ENCODE measurements at places on chromosomes 7 and 10. TPM values are rescaled to one million over a fixed set of nuclear protein-coding genes. Genes with fewer than 3 reads are reported as not detected.

TSPAN12 gene
- total RNA-seq, result 9.1 TPM

- DNase-seq, result no peak
Measured at GRCh38 chr7:100509231-100509630, 25.5 kb downstream of the NYAP1 start.

- no peak for DNase-seq
Measured at GRCh38 chr7:40969641-40970040, 733.2 kb downstream of the INHBA start.

ELN gene
- not detected for total RNA-seq

PNLIP gene
- not detected for total RNA-seq

DNA sequence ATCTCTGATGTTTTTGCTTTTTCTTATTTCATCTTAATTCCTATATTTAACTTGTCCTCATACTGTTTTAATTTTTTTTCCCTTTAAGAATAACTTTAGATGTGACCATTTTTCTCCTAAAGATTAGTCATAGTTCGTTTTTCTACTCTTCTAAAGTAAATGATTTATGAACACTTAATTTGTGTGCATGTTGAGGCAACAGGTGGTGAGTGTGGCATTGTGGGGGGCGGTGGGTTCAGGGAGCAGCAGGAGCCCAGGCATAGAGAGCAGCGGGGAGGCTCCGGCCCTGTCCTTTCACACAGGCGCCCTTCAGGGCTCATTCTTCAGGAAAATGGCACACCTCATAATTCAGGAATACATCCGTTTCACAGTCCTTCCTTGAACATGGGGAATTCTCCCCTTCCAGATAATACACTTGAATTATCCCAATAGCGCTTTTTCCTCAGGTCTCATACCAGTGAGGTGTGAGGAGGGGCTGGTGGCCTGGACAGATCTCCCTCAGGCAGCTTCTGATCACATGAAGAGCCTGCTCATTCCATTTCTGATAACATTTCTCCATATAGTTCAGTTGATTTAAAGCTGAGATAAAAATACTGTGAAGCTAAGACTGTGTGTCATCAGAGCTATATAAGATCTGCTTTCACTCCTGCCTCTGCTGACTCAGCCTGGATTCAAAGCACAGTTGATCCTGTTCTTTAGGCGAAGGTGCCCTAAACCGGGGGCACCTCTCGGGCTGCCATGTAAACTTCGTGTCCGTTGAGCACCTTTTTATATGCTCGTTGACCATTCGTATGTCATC is 40.2 kb downstream of the CUL1 start:
- no peak for DNase-seq

- DNase-seq, result no peak
Measured at GRCh38 chr10:75651417-75651816, 220.0 kb downstream of the LRMDA start.

GRCh38 chr7:121440857-121441503 is 44.9 kb upstream of the FAM3C start:
- DNase-seq, result no peak

DNA sequence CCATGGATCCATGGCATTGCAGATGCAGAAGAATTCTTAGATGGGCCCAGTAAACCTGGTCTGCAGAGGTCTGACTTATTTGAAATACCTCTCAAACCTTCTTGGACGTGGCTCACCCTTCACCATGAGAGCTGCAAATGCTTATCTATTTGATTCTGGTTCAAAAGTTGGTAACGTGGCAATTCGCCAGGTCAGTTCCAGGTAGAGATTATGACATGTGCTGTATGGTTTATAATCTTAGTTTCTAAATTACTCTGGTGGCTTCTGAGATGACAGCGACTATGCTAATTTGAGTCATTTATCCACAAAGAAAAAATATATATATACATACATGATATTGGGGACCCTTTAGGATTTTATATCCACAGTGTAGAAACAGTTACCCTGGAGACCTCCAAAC is 68.8 kb downstream of the NRP1 start:
- DNase-seq, result no peak

SYT15B gene
- 0.07 TPM for total RNA-seq

GRCh38 chr7:42478717-42479116 is 241.7 kb upstream of the GLI3 start:
- DNase-seq, result no peak

- peak; percentile 86 for DNase-seq
Measured at GRCh38 chr7:34747867-34748727, 90.1 kb downstream of the NPSR1 start.

CALML3 gene
- not detected for total RNA-seq

CAV2 gene
- total RNA-seq, result 112 TPM

GRCh38 chr10:21525367-21526187 is at the start of gene SKIDA1:
SKIDA1 (minus strand) TSS chr10:21525682; CDS start chr10:21517822, 7,860 bp downstream.
- peak; percentile 93 for DNase-seq

DNA sequence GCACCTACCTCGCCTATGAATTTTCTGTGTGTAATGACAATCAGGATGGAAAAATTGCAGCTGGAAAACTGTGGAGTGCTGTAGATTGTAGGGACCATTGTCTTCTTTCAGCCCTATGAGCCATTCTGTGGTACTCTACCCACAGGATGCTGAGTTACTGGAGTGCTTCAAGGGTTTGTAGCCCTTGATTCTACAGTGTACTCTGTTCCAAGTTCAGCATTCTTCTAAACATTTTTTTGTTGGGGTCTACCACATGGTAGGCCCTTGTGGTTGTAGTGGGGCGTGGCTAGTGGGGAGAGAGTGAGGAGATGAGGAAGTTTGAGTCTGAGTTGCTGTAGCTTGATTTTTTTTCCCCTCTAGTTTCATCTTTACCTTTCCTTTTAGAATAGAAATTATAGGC is 33.5 kb downstream of the REEP3 start:
- DNase-seq, result no peak

NCF1 gene
- total RNA-seq, result not detected

WEE2 gene
- total RNA-seq, result not detected

ZEB1 gene
- 10.3 TPM for total RNA-seq

GRCh38 chr7:155327590-155328320 is 30.1 kb downstream of the INSIG1 start:
- no peak for DNase-seq

GRCh38 chr7:30285536-30286284 is 1.3 kb downstream of the ZNRF2 start:
- DNase-seq, result no peak

ANKRD7 gene
- 0.64 TPM for total RNA-seq

DNA sequence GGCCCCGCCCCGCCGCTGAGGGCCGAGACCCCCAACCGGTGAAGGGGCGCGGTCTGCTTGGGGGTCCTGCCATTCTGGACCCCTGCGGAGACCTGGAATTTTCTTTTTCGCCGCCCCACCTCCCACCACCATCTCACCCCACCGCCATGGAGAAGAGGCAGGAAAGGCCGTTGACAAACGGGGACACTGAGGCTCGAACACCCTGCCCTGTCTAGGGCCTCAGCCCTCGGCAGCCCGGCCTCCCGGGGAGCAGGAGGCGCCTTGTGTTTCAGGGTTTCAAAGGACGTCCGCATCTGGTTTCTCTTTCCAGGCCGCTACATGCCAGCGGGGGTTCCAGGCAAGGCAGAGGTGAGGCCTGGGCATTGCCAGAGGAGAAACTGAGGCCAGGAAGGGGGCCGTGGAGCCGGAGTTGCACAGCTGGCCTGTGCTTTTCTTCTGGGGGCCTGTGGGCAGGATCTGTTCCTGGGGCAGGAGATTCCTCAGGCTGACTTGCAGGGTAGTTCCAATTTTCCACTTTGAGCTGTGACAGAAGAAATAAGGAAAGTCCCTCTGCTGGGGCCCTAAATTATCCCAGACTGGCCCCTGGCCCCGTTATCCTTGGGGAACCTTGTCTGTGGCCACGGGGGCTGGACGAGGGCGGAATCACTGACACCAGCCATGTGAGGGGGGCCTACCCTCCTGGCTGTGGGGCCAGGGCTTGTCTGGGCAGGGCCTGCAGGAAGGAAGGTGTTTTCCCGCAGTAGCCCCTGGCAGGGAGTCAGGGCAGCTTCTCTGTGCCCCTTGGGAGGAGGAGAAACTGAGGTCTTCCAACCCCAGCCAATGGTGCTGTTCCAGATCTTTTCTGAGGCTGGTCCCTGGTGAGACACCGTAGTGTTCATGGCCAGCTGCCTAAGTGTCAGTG is 900 bp upstream of the MICALL2 start:
- no peak for DNase-seq

GRCh38 chr10:117318909-117319308 is 56.3 kb downstream of the PDZD8 start:
- no peak for DNase-seq

LEP gene
- total RNA-seq, result not detected

TYW1B gene
- total RNA-seq, result 0.89 TPM

- DNase-seq, result no peak
Measured at GRCh38 chr10:87798082-87798481, 19.9 kb downstream of the ATAD1 start.

DNA sequence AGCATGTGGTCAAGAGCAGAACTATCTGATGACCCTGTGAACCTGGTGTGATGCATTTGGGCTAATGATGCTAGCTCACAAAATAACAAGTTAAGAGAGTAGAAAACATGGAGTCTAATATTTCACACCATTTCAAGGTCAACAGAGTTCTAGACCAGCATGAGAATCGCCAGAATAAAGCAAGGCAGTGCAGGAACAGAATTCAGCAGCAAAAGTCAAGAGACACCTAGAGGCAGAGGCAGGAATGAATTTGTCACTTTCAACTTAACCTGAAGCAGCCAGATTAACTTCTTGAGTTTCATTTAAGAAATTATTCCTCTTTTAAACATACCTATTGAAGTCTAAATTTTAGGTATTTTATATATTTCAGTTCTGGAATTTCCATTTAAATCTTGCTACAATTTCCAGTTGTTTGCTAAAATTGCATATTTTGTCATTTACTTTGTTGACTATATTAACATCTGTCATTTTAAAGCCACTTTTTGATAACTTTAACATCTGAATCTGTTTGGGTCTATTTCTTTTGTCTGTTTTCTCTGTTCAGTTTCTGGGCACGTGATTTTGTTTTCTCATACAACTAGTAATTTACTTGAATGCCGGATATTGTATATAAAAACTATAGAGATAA is 44.2 kb upstream of the PRSS58 start:
- no peak for DNase-seq

- no peak for DNase-seq
Measured at GRCh38 chr7:130953196-130953595, 219.2 kb upstream of the KLF14 start.

GSTO2 gene
- 86.5 TPM for total RNA-seq

GRCh38 chr10:117537904-117538524 is 4.5 kb upstream of the EMX2 start:
- DNase-seq, result no peak

DNA sequence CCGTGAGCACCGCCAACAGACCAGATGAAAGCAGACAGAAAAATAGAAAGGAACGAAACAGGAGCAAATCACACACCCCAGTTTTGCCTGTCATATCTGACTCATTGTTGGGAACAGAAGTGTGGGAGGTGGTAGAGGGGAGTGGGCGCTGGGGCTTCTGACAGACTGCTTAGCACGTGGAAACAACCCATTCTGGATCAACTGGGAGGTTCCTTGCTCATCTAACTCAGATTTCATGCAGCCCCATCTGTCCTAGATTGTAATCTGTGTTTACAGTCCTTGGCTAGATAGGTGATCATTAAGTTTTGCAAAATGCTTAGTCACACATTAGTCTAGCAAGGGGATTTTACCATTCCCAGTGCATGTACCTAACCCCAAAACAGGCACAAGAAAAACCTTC is 154.1 kb downstream of the NRP1 start:
- DNase-seq, result no peak

GRCh38 chr7:32670110-32671025 is 175.1 kb downstream of the AVL9 start:
- DNase-seq, result peak; percentile 86

GRCh38 chr10:10318856-10319255 is 698.8 kb upstream of the CELF2 start:
- DNase-seq, result no peak

DNA sequence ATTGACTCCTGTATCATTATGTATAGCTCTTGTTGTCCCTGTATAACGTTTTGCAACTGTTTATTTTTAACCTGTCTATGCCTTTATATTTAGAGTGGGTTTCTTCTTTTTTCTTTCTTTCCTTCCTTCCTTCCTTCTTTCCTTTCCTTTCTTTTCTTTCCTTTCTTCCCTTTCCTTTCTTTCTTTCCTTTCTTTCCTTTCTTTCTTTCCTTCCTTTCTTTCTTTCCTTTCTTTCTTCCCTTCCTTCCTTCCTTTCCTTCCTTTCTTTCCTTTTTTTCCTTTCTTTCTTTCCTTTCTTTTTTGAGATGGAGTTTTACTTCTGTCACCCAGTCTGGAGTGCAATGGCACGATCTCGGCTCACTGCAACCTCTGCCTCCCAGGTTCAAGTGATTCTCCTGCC is 5.9 kb downstream of the JAKMIP3 start:
- no peak for DNase-seq

DNA sequence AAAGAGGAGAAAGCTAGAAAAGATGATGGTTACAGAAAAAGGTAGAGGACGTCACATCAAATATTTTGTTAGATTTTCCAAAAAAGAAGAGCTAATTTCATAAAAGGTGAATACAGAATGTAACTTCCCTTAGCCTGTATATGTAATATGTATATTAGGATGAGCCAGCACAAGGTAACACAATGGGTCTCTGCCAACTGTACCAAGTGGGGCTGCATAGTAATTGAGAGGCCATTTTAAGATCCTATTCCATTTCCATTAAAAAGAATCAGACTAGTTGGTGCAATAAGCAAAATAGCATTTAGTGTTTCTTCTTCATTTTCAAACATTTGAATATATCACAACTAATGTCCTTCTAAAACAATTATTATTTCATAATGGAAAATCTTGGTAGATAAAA is 134.6 kb downstream of the SEMA3A start:
- DNase-seq, result no peak

DNA sequence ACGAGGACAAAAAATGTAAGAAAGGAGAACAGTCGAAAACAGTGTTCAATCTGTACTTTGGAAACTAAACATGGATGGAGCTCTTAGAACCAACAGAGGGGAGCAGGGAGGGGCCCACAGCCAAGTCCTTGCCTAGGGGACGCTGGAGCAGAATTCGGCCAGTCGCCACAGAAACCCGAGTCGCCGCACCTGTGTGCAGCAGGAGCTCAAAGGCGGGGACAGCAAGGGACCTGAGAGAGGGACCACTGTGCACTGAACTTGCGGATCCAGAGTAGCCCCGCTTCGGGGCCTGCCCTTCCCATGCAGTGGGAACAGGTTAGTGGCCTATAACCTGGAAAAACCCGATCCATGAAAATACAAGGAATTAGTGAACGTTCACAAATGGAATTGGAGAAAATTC is 68.1 kb downstream of the SEC61G start:
- no peak for DNase-seq

GRCh38 chr7:131623154-131623553 is 66.7 kb upstream of the PODXL start:
- no peak for DNase-seq

PITX3 gene
- total RNA-seq, result 0.27 TPM

DNA sequence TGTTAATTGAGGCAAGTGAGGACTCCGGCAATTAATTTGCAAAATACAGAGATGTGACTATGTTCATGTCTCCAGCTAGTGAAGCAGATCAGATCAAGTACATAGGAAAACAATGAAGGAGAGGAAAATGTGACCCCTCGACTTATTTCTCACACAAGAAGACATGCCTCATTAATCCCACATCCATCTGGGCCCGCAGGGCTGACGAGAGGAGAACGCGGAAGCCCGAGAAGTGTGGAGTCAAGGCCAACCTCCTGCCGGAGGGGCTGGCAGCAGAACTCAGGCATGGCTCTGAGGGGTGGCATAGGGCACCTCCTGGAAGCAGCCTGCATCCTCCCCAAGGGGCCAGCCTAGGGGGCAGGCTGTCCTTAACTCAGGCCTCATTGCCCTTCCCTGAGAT is 54.4 kb downstream of the ZNF503 start:
- no peak for DNase-seq

RPEL1 gene
- total RNA-seq, result 0.17 TPM

ELFN1 gene
- 1.3 TPM for total RNA-seq

GRCh38 chr10:91761721-91762120 is 36.5 kb upstream of the TNKS2 start:
- no peak for DNase-seq

Measured in NCI-H460 (cell line).